Right renal cortex interstitium (tissue), 3 donors: ENCODE measurements at places on chromosomes 2 and 18.

DNA sequence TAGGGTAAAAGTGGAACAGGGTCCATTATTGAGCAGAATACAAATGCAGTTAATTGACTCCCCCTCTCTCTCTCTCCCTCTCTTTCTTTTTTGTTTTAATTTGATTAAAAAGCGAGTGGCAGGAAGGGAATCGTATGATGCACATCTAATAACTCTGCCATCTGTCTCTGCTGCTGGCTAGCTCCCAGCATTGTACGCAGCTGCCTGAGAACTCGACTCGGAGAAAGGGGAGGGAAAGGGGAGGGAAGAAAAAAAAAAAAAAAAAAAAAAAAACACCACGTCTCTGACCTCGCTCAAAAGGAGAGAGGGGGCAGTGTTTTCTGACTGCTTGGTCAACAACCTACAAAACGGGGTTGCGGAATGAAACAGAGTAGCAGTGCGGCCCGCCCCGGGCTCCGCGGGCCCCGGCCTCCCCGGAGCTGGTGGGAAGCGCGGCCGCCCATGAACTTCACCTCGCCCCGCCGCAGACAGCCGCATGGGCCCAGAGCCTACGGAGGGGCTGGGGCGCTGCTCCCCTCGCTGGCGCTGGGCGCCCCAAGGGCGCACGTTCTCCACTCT, 265.7 kb downstream of the TCF4 start:
- peak; percentile 83 for DNase-seq

DNA sequence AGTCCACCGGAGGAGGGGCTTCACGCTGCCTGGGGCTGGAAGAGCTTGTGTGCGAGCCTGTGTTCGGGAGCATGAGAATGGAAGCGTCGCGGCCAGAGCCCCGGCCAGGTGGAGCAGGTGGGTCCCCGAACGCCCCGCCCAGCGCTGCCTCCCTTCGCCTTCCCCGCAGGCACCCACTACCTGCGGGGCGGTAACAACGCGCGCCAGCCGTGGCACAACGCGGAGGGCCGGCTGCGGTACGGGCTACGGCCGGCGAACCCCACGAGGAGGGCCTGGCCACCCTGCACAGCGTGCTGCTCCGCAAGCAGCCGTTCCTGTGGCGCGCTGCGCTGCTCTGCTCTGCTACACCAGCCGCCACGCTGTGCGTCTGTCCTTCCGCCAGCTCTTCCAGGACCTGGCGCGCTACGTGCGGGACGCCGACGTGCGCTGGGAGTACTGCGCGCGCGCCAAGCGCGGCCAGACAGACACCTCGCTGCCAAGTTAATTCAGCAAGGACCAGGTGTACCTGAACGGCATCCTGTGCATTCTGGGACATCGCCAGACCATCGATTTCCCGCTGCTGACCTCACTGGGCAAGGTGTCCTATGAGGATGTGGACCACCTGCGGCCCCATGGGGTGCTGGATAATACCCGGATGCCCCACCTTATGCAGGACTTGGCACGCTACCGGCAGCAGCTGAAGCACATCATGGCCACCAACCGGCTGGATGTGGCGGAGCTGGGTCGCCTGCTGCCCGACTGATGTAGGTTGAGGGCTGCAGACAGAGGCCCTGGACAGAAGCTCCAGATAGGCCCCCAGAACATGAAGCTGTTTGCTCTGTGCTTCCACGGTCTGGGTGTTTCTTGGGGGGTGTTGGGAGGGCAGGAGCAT, 200.6 kb downstream of the NAPG start:
- no peak for DNase-seq

- no peak for DNase-seq
These were observed 38.5 kb upstream of the INHBB start for GRCh38 chr2:120307482-120307881.

GRCh38 chr2:216404010-216404618, 8.2 kb upstream of the SMARCAL1 start:
- DNase-seq: no peak

- no peak for DNase-seq
These were observed 12.4 kb downstream of the KLHL14 start for GRCh38 chr18:32760391-32760790.

DNA sequence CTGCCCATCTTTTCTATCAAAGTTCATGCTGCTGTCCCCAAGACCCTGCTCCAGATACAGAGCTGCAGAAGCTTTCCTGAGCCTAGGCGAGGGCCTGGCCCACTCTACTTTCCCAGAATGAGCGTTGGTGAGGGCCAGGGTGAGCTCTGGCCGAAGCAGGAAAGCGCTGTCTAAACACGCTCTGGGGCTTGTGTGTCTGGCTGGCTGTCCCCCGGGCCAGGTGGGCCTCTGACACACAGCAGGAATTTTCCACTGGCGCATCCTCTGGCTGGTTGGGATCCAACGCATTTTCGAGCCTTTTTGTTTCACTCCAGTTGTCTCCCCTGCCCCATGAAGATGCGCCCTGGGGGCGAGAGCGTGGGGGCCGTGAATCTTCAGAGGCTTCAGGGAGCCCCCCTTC, 17.8 kb upstream of the KCNK3 start:
- no peak for DNase-seq

GRCh38 chr2:128423788-128424165, 105.1 kb upstream of the HS6ST1 start:
- DNase-seq: no peak

- DNase-seq: no peak
These were observed 179.0 kb downstream of the ASXL3 start for GRCh38 chr18:33757037-33757436.

- DNase-seq: no peak
These were observed 15.8 kb downstream of the INPP5D start for GRCh38 chr2:233075966-233076339.

- no peak for DNase-seq
These were observed 29.9 kb downstream of the MTERF4 start for GRCh38 chr2:241072151-241072550.

GRCh38 chr2:231050018-231050901, 6.4 kb upstream of the PSMD1 start:
- no peak for DNase-seq
